ENCODE measurements at places on chromosomes 6 and 20.

- DNase-seq, result no peak
Measured at GRCh38 chr6:169986848-169987498, 235.6 kb downstream of the ERMARD start.

DNA sequence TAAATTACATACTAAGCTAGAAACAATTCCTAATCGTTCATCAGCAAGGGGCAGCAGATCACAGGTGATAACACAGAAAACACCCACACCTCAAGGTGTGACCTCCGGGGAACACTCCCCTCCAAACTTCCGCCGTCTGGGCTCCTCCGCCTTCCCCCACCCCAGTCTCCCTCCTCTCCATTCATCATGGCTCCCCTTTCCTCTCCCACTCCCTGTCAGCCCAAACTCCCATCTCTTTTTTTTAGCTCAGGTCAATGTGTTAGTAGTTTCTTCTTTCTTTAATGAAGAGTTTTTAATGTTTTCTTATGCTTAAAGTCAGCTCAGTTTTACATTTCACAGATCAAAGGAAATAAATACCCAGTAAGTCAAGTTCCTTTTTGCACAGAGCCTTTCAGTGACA lies 20.7 kb downstream of the CNKSR3 start:
- no peak for DNase-seq

GRCh38 chr6:44556046-44556445 lies 168.5 kb downstream of the CDC5L start:
- no peak for DNase-seq

- DNase-seq, result peak; percentile 75
Measured at GRCh38 chr6:134686071-134686470, 263.8 kb downstream of the ALDH8A1 start.

- DNase-seq, result no peak
Measured at GRCh38 chr6:126033696-126034095, 47.4 kb downstream of the TRMT11 start.

DNA sequence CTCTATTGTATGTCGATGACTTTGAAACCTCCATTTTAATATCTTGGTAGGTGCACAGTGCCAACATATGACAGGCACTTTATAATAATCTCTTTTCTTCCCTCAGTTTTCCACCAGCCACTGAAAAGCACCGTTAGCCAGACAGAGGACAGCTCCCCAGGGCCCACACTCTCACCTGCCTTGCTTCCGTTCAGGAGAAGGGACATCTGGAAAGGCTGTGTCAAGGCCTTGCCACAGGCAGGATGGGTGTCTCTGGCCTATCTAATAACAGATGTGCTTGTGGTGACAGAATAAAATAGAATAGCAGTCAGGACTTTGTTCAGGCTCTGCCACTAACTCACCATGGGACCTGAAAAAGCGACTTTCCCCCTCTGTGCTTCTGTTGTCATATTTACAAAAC lies 75.5 kb upstream of the CCDC167 start:
- no peak for DNase-seq

DNA sequence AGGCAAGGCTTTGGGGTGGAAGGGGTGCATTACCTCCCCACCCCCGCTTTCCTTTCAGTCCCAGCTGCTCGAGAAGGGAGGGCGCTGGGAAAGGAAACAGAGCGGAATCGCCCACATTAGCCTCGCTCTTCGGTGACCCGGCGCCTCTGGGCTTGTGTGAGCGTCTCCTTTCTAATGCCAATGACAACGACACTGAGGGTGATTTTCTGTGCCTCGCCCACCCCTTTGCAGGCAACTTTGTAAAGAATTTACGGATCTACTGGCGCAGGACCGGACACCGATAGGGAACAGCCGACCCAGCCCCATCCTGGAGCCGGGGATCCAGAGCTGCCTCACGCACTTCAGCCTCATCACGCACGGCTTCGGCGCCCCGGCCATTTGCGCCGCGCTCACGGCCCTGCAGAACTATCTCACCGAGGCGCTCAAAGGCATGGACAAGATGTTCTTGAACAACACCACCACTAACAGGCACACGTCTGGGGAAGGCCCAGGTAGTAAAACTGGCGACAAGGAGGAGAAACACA lies 24.3 kb downstream of the TFAP2B start:
- DNase-seq, result no peak

DNA sequence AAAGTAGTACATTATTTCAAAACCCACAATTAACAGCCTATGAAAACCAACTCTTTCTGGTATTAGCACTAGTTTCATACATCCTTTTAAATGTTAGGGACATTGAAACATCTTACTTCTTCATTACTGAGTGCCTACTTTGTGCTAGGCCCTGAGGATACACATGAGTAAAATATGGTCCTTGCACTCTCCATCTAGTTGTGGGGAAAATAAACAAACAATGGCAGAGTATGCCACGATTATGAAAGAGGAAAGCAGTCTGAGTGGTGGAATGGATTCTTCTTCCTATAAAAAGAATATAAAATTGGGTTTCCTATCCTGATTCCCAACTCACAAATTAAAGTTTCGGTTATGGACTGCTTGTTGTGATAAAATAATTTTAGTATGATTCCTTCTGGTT lies 84.9 kb downstream of the ATXN1 start:
- DNase-seq, result no peak

DNA sequence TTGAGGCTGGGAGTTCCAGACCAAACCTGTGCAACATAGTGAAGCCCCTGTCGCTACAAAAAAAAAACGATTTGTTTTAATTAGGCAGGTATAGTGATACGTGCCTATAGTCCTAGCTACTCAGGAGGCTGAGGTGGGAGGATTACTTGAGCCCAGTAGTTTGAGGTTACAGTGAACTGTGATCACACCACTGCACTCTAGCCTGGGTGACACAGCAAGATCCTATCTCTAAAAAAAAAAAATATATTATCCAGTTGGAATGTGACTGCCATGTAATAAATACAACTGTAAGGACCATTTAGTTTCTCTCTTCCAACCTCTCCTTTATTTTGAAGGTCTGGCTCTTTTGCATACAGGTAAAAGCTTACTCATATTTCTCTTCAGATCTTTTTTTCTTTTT lies 571.5 kb downstream of the UTRN start:
- DNase-seq, result no peak

DNA sequence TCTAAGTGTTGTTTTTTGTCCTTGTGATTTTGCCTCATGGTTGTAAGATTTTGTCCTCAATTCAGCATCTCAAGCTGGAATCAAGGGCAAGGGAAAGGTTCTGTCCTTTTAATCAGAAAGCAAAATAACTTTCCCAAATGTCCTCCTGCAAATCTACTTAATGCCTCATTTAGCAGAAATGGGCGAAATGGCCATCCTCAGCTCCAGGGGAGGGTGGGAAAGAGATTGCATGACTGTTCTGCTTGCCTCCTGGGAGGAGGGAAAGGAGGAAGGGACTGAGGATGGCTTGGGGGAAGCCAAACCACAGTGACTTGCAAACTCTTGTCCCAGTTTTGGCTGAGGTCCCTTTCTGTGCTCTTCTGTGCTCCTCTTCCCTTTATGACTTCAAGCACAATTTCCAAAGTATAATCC lies 43.4 kb downstream of the TNFAIP3 start:
- DNase-seq, result no peak

- DNase-seq, result no peak
Measured at GRCh38 chr6:54719131-54719530, 127.4 kb upstream of the FAM83B start.

DNA sequence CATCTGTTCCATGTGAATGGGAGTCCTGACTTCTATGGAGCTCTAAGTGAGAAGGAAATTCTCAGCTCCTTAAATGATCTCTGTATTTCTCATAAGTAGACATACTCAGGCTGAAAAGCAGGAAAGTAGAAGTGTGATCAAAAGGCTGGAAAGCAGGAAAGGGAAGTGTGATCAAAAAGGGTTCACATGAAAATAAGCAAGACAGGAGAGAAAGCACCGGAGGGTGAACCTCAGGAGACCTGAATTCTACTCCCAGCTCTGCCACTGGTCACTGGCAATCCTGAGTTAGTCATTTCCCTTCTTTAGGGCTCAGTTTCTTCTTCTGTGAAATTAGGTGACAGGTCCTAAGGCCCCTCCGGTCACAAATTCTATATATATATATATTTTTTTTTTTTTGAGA lies 55.5 kb upstream of the TRERF1 start:
- DNase-seq, result no peak

DNA sequence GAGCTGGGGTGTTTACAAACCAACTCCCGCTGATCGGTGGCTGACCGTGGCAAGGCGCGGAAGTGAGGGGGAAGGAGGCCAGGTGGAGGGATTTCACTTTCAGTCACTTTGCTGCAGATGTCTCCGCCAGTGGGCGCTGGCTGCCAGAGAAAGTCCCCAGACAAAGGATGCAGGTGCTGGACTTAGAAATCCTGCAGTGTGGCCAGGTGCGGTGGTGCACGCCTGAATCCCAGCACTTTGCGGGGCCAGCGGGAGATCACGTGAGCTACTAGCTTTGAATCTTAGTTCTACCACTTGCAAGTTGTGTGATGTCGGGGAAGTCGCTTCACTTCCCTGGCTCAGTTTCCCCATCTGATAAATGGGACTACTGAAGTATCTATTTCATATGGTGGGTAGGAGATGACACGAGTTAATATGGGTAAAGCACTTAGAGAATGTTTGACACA lies 180.4 kb downstream of the ZNF217 start:
- no peak for DNase-seq

GRCh38 chr6:105550955-105551620 lies 148.2 kb upstream of the PREP start:
- DNase-seq, result no peak
